ENCODE measurements at places on chromosomes 2 and 18.

DNA sequence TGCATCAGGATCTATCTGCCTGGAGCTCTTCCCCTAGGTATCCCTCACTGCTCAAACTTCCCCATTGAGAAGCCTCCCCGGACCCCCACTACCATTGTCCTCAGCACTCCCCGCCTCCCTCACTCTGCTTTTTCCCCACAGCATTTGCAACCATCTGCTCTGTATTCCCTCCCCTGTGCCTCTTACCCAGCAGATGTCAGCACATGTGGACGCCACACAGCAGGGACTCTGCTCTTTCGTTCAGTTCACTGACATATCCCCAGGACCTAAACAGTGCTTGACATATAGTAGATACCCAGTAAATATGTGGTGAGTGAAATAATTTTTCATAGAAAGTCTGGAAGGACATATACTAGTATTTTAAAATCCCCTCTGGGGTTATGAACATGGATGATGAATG, 101.1 kb downstream of the TMEM247 start:
- H3K36me3 ChIP-seq = peaks cover 6% of the 10 kb centered on the region
- H3K4me1 ChIP-seq = no peaks in the 10 kb centered on the region
- no peak for DNase-seq
- H3K27me3 ChIP-seq = no peaks in the 10 kb centered on the region
- H3K4me3 ChIP-seq = no peak overlapping the region

- H3K27ac ChIP-seq = no peak overlapping the region
- H3K27me3 ChIP-seq = no peaks in the 10 kb centered on the region
- H3K4me3 ChIP-seq = no peak overlapping the region
- no peaks in the 10 kb centered on the region for H3K36me3 ChIP-seq
- DNase-seq = no peak
- H3K4me1 ChIP-seq = peaks cover 15% of the 10 kb centered on the region
These were observed 42.9 kb downstream of the TMEFF2 start for GRCh38 chr2:192151853-192152252.

- no peak overlapping the region for H3K4me3 ChIP-seq
- DNase-seq = no peak
- H3K36me3 ChIP-seq = no peaks in the 10 kb centered on the region
- H3K27me3 ChIP-seq = no peaks in the 10 kb centered on the region
- H3K4me1 ChIP-seq = no peaks in the 10 kb centered on the region
- H3K27ac ChIP-seq = no peak overlapping the region
These were observed 730.3 kb downstream of the CNTNAP5 start for GRCh38 chr2:124755386-124755785.

DNA sequence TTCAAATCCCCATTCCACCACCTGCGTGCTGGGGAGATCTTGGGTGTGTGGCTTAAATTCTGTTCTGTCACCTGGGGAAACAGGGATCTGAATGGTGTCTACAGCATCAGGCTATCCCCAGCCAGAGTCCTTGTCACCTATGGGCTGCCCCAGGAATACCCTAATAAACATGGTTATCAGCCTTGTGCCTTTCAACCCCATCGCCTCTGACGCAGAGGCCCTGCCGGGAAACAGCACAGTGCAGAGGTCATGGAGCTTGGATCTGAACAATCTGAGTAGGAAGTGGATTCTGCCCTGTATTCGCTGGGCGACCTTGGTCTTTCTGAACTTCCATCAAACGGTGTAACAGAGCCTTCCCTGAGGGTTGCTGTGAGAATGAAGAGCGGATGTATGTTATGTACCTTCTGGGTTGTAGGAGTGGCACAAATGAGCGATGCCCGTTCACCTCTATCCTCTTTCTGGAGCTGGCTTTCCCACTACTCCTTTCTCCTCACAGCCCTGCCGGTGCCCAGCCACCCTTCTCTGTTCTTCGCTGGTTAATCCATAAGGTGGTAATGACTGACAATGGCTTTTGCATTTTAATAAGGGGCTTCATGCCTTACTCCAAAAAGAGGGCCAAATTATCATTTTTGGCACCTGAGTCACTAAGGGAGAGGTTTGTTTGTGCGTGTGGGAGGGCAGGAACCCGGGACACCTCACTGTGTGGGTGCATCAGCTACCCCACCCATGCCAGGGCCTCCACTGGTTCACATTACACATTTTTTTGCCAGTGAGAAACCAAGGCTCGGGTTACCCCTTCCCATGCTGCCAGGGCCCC, 256.5 kb downstream of the MYCN start:
- no peak overlapping the region for H3K4me3 ChIP-seq
- no peak overlapping the region for H3K27ac ChIP-seq
- no peaks in the 10 kb centered on the region for H3K36me3 ChIP-seq
- no peak for DNase-seq
- H3K27me3 ChIP-seq = no peaks in the 10 kb centered on the region
- no peaks in the 10 kb centered on the region for H3K4me1 ChIP-seq

- no peak overlapping the region for H3K4me3 ChIP-seq
- H3K36me3 ChIP-seq = no peaks in the 10 kb centered on the region
- H3K27ac ChIP-seq = no peak overlapping the region
These were observed 5.6 kb upstream of the SMIM21 start for GRCh38 chr18:75433098-75433497.

DNA sequence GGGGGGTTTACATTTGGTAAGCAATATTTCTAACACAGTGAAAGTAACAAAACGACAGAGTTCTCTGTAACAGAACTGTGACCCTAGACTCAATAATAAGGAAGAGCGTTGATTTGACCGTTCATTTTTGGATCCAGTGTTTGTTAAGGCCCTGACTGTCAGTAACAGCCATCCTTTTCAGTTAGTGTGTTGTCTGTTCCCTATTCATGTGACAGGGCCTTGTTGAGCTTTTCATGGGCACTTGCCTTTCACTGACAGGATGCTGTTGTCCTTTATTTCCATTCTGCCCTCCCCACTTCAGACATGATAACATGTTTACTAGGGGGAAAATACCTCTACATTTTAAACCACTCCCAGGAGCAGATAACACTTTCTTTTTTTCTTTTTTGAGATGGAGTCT, 45.8 kb downstream of the MAP4K4 start:
- no peak overlapping the region for H3K27ac ChIP-seq
- no peak overlapping the region for H3K4me3 ChIP-seq
- peaks cover 30% of the 10 kb centered on the region for H3K4me1 ChIP-seq

DNA sequence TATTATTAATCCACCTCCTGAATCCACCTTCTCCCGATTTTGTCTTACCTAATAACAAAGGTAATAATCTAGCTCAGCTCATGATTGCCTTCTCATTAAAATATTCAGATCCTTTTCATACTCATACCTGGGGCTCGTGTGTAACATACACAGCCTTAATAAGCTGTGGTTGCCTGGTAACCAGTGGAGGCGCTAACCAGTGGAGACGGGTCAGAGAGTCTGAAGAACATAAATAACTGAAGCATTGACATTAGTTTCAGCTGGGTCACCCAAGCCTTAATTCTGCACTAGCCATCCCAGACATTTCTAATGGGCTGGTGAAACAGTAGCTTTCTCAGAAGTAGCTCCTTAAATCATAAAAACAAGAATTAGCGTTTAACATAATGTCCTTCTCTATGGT, 14.8 kb upstream of the DTNA start:
- H3K36me3 ChIP-seq = no peaks in the 10 kb centered on the region
- H3K4me3 ChIP-seq = no peak overlapping the region
- no peak for DNase-seq
- no peak overlapping the region for H3K27ac ChIP-seq
- no peaks in the 10 kb centered on the region for H3K27me3 ChIP-seq

- H3K4me3 ChIP-seq = no peak overlapping the region
- no peaks in the 10 kb centered on the region for H3K27me3 ChIP-seq
- no peak overlapping the region for H3K27ac ChIP-seq
- H3K36me3 ChIP-seq = no peaks in the 10 kb centered on the region
These were observed 43.7 kb upstream of the VWC2L start for GRCh38 chr2:214367171-214367570.

GRCh38 chr18:76838182-76838581, 15.8 kb downstream of the ZNF236 start:
- no peaks in the 10 kb centered on the region for H3K36me3 ChIP-seq
- no peak overlapping the region for H3K27ac ChIP-seq
- no peaks in the 10 kb centered on the region for H3K27me3 ChIP-seq
- no peak overlapping the region for H3K4me3 ChIP-seq
- DNase-seq = no peak

- H3K27me3 ChIP-seq = peaks cover 7% of the 10 kb centered on the region
- no peaks in the 10 kb centered on the region for H3K4me1 ChIP-seq
- H3K27ac ChIP-seq = no peak overlapping the region
- no peak for DNase-seq
- H3K36me3 ChIP-seq = no peaks in the 10 kb centered on the region
These were observed 320.7 kb downstream of the MTX2 start for GRCh38 chr2:176589825-176590440.

- no peaks in the 10 kb centered on the region for H3K27me3 ChIP-seq
- peaks cover 33% of the 10 kb centered on the region for H3K4me1 ChIP-seq
- no peak for DNase-seq
- no peak overlapping the region for H3K27ac ChIP-seq
- no peak overlapping the region for H3K4me3 ChIP-seq
These were observed 2.3 kb downstream of the EML4 start for GRCh38 chr2:42171396-42171980.

DNA sequence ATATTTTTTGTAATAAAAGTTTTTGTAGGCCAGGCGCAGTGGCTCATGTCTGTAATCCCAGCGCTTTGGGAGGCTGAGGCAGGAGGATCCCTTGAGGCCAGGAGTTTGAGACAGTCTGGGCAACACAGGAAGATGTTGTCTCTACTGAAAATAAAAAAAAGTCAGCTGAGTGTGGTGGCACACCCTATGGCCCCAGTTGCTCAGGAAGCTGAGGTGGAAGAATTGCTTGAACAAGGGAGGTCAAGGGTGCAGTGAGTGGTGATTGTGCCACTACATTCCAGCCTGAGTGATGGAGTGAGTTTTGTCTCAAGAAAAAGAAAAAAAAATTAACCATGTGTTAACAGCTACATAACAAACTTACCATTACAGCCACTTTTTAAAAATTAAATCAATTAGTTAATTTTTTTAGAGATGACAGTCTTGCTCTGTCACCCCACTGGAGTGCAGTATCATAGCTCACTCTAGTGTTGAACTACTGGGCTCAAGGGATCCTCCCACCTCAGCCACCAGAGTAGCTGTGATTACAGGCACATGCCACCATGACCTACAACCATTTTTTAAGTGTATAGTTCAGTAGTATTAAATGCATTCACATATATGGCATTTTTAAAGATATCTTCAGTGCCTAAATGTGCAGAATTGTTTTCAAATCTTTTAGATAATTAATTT, 67.2 kb upstream of the ACYP2 start:
- H3K36me3 ChIP-seq = peaks cover 23% of the 10 kb centered on the region
- H3K27ac ChIP-seq = no peak overlapping the region
- no peaks in the 10 kb centered on the region for H3K4me1 ChIP-seq
- no peaks in the 10 kb centered on the region for H3K27me3 ChIP-seq

DNA sequence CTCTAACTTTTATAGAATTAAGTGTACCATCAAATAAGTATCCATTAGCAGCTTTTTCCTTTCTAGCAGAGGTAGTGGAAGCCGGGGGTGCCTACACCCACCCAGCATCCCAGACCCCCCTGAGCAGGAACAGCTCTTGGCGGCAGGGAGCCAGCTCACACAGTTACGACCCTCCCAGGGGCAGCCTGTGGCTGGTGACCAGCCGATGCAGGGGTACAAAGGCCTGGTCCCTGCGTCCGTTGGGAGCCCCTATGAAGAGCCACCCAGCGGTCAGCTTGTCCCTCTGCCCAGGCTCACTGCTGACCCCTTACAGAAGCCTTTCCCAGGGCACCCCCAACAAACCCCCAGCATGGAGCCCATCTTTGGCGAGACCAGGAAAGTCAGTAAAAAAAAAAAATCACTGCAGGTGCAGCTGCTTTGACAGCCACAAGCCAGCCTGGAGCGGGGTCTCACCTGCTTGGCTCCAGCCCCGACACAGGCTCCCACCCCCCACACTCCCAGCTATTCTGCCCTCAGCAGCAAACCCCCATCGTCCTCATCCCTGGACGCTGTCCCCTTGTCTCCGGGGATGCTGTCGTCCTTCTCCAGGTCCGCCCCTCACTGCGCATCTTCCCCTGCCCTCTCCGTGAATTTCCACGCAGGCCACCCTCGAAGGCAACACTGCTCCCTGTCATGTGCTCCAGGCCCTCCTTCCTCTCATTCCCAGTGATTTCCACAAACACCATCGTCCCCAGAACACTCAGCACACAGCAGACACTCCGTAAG, 43.1 kb downstream of the GPC1 start:
- no peak for DNase-seq
- no peaks in the 10 kb centered on the region for H3K4me1 ChIP-seq
- H3K4me3 ChIP-seq = no peak overlapping the region
- no peaks in the 10 kb centered on the region for H3K27me3 ChIP-seq
- no peaks in the 10 kb centered on the region for H3K36me3 ChIP-seq
- H3K27ac ChIP-seq = no peak overlapping the region

GRCh38 chr2:42008241-42008921, 39.4 kb upstream of the PKDCC start:
- H3K4me1 ChIP-seq = peaks cover 7% of the 10 kb centered on the region
- no peak for DNase-seq
- H3K27ac ChIP-seq = no peak overlapping the region
- no peak overlapping the region for H3K4me3 ChIP-seq

GRCh38 chr2:239092571-239093294, 244.8 kb downstream of the TWIST2 start:
- H3K4me3 ChIP-seq = no peak overlapping the region
- H3K27ac ChIP-seq = no peak overlapping the region
- no peaks in the 10 kb centered on the region for H3K4me1 ChIP-seq
- H3K36me3 ChIP-seq = peaks cover 15% of the 10 kb centered on the region
- H3K27me3 ChIP-seq = no peaks in the 10 kb centered on the region

- no peaks in the 10 kb centered on the region for H3K27me3 ChIP-seq
- H3K4me1 ChIP-seq = peaks cover 8% of the 10 kb centered on the region
- H3K36me3 ChIP-seq = peaks cover 5% of the 10 kb centered on the region
- peak overlapping the region; percentile 96 for H3K27ac ChIP-seq
- peak overlapping the region; percentile 95 for H3K4me3 ChIP-seq
- peak; percentile 13 for DNase-seq
These were observed 540 bp downstream of the ATP9B start for GRCh38 chr18:79069717-79070151.

GRCh38 chr2:239412905-239413603, 12.2 kb upstream of the HDAC4 start:
- no peak overlapping the region for H3K4me3 ChIP-seq
- DNase-seq = no peak
- H3K36me3 ChIP-seq = no peaks in the 10 kb centered on the region
- peaks cover 4% of the 10 kb centered on the region for H3K4me1 ChIP-seq
- no peaks in the 10 kb centered on the region for H3K27me3 ChIP-seq

- DNase-seq = no peak
- H3K4me1 ChIP-seq = no peaks in the 10 kb centered on the region
- H3K4me3 ChIP-seq = no peak overlapping the region
- no peaks in the 10 kb centered on the region for H3K36me3 ChIP-seq
These were observed 289.6 kb downstream of the PTPRM start for GRCh38 chr18:7856733-7857132.

All from common myeloid progenitor, CD34-positive (primary cell).